ENCODE measurements at places on chromosomes 11 and 22. TPM values are rescaled to one million over a fixed set of nuclear protein-coding genes. Genes with fewer than 3 reads are reported as not detected.

GRCh38 chr22:35411102-35411501 lies 11.2 kb downstream of the MCM5 start:
- DNase-seq: no peak

GRCh38 chr11:66118847-66119246 lies 48.8 kb downstream of the PACS1 start:
- no peak for DNase-seq

Gene C11orf97
- total RNA-seq: not detected

GRCh38 chr11:66904055-66904454 lies 47.2 kb downstream of the LRFN4 start:
- DNase-seq: no peak

GRCh38 chr22:44128958-44129618 lies 51.6 kb upstream of the PARVG start:
- peak; percentile 48 for DNase-seq

- no peak for DNase-seq
These were observed 31.0 kb downstream of the ZBED4 start for GRCh38 chr22:49884503-49885260.

- DNase-seq: no peak
These were observed 42.6 kb downstream of the MAP6 start for GRCh38 chr11:75625991-75626888.

Gene MSANTD4
- 67.1 TPM for total RNA-seq

GRCh38 chr11:63023841-63024648 lies 8.4 kb upstream of the SLC22A8 start:
- peak; percentile 84 for DNase-seq

- DNase-seq: no peak
These were observed 1.7 kb upstream of the SESN3 start for GRCh38 chr11:95232666-95233065.

Gene UPK3A
- total RNA-seq: not detected

DNA sequence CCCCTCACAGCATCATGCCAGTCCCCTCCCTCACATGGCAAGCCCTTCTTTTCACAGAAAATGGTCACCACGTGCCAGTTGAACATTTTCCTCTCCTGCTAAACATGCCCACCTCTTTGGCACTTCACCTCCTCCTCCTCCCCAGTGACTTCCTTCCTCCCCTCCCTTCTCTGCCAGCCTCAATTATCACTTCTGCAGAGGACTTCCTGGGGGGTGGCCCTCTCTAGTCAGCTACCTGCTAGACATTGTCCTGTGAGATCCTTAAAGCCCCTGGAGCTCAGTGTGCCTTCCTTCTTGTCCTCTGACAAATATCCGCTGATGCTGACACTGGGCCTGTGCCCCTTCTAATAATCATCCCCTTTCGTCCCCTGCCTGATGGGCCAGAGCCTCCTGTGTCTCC lies 43.2 kb upstream of the E2F8 start:
- DNase-seq: no peak

Gene ACRV1
- 0.31 TPM for total RNA-seq

Gene IFITM2
- total RNA-seq: 1.6 TPM

Gene THRSP
- not detected for total RNA-seq

DNA sequence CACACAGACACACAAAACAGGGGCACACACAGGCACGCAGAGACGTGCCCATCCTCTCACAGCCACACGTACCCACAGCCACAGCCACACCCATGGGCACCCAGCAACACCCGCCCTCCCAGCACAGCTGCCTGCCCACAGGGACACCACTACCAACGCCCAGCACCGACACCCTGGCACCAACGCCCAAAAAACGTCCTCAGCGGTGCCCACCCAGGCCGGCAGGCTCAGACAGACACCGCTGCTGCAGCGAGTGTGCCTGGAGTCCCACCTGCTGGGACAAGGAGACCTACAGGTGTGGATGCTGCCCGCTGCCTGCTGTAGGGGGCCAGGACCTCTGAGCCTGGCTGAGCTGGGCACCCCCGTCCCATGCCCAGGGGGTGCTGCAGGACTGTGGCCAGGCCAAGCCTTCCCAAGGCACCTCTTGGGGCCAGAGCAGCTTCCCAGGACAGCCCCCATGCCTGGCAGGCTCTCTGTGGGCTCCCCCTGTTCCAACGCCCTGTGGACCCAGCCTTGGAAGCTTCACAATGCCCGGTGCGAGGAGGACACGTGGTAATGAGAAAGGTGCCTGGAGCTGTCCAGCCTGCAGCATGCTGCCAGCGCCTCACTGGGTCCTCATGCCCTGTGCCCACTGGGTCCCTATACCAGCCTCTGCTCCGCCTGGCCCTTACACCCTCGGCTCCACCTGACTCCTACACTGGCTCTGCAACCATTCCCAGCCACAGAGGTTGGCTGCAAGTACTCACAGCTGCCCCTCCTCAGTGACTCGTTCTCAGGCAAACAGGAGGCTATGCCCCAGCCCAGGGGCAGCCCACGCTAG lies 45.8 kb upstream of the TH start:
- DNase-seq: no peak

DNA sequence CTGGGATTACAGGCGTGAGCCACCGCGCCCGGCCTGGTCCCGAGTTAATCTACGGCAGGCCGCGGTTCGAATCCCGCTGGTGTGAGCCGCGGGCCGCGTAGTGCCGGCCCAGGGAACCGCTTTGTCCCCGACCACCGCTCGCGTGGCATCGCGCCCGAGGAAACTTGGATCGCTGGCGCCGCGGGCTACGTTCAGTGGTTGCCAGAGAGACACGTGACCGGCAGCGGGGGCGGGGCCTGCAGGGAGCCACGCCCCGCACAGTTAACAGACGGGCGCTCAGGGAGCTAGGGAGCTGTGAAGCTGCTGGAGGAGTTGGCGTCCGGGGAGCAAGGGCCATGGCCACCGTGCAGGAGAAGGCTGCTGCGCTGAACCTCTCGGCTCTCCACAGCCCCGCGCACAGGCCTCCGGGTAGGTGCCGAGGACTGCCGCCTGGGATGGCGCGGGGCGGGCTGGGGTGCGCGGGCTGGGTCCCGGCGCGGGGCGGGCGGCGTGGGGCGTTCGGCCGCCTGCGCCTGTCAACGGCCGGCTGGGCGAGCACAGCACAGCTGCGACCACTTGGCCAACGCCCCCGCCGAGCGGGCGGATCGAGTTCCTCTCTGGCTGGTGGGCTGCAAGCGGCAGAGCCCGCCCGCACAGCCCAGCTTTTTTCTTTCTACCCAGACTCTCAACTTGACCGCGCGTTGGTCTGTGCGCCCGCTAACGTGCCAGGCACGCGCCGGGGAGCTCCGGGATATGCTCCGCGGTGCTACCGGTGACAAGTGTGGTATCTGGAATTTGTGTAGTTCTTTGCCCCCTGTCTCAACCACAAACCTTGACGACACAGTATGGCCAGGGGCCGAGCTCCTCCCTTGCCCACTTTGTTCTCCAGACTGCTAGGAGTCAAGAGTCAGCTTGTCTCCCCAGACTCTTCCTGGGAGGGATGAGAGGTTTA lies at the start of gene DEPDC7:
TSS of gene DEPDC7 (plus strand) at position 258 of the 931 bp plus-strand sequence. CDS start at position 336, 78 bp downstream.
- peak; percentile 74 for DNase-seq

DNA sequence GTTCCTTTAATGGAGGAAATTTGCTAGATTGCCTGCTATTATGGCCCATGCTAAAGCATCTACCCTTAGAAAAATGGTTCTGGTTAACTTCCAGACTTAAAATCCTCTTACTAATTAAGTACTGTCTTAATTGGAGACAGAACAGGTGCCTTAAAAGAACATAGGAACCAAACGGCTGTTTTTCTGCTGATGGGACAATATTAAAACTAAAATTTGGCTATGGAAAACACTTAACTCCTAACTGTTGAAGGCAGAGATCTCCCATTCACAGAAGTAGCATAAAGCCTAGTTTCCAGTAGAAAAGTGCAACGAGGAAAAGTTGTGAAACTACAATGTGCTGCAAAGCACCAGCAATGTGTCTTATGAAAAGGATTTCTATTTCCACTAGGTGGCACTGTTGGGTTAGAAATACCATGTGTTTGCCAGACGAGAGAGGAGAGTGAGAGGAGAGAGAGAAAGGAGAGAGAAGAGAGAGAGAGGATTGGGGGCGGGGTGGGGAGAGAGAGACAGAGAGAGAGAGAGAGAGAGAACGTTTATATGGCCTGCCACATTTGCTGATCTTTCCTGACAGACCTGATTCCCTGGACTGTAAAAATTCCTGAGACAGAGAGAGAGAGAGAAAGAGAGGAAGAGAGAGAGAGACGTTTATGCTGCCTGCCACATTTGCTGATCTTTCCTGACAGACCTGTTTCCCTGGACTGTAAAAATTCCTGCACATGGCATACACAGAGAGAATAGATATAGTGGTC lies 51.5 kb downstream of the FAM181B start:
- no peak for DNase-seq

Gene OR5L1
- total RNA-seq: not detected

Gene TREH
- not detected for total RNA-seq

All from occipital lobe (tissue), 3 donors.